DND-41 (cell line): ENCODE measurements at places on chromosomes 7 and 10.

GRCh38 chr7:50696810-50697582 is 85.7 kb downstream of the GRB10 start:
- DNase-seq = no peak

- no peak for DNase-seq
Observed at GRCh38 chr10:12898271-12898670, 103.2 kb downstream of the CCDC3 start.

GRCh38 chr10:34742456-34742855 is 72.6 kb downstream of the PARD3 start:
- DNase-seq = no peak

GRCh38 chr7:111532625-111533024 is 29.7 kb downstream of the IMMP2L start:
- DNase-seq = no peak

GRCh38 chr10:17655009-17655408 is 11.1 kb downstream of the STAM start:
- DNase-seq = no peak

GRCh38 chr7:142657376-142657775 is 91.9 kb upstream of the PRSS1 start:
- DNase-seq = no peak

- DNase-seq = no peak
Observed at GRCh38 chr10:121975295-121976086, 474 bp upstream of the NSMCE4A start.

- DNase-seq = no peak
Observed at GRCh38 chr7:111091593-111092358, 849 bp downstream of the LRRN3 start.

DNA sequence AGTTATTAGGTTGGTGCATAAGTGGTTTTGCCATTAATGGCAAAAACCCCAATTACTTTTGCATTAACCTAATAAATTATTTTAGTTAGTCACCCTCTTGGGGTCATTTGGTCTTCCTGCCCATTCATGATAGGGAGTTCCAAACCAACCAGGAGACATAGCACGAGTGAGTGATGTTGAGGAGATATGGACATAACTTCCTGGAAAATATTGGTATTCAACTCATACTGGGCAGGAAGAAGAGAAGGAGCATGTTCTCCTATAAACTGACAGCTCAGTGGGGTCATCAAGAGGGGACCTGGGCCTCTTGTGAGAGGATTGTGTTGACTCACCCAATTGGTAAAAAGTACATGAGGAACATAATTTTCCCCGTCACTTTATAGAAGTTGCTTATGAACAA is 23.7 kb downstream of the SPAG6 start:
- no peak for DNase-seq

GRCh38 chr7:42071372-42072261 is 165.4 kb downstream of the GLI3 start:
- DNase-seq = no peak

GRCh38 chr10:129963641-129964501 is at the start of gene EBF3:
EBF3 (minus strand) TSS chr10:129964274; CDS start chr10:129963768, 506 bp downstream.
- DNase-seq = no peak

DNA sequence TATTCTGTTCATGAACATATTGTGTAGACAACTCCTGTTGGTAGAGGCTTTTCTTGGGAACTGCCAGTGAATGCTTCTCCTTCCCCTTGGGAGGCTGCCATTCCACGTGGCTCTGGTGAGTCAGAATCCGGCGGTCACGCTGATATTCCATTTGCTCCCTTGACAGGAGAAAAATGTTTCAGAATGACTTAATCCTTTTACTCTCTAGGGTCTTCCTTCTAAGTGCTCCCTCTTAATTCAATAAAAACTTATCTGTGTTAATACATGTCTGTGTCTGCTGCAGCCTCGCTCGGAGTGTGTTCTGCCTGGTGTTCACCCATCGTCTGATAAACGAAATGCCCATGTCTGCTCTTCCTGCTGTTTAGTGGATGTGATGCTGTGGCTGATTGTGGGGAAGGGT is 278.6 kb downstream of the ARHGAP12 start:
- no peak for DNase-seq

DNA sequence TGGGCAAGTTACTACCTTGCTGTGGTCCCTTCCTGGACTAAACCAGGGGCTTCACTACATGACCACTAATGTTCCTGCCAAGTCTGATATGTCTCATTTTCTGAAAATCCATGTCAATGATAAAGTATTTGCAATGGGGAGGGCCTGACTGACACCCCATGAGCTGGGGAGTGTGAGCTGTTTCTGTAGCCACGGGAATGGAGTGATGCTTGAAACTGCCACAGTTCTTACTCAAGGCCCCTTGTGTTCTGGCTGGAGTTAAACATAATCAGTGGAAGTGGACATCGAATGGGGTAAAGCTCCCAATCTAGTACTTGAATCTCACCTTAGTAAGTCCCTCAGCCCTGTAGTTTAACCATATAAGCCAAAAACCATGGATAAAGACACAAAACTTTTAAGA is 61.9 kb upstream of the PDLIM1 start:
- DNase-seq = no peak

GRCh38 chr10:5946786-5947185 is 30.6 kb downstream of the IL15RA start:
- DNase-seq = no peak

DNA sequence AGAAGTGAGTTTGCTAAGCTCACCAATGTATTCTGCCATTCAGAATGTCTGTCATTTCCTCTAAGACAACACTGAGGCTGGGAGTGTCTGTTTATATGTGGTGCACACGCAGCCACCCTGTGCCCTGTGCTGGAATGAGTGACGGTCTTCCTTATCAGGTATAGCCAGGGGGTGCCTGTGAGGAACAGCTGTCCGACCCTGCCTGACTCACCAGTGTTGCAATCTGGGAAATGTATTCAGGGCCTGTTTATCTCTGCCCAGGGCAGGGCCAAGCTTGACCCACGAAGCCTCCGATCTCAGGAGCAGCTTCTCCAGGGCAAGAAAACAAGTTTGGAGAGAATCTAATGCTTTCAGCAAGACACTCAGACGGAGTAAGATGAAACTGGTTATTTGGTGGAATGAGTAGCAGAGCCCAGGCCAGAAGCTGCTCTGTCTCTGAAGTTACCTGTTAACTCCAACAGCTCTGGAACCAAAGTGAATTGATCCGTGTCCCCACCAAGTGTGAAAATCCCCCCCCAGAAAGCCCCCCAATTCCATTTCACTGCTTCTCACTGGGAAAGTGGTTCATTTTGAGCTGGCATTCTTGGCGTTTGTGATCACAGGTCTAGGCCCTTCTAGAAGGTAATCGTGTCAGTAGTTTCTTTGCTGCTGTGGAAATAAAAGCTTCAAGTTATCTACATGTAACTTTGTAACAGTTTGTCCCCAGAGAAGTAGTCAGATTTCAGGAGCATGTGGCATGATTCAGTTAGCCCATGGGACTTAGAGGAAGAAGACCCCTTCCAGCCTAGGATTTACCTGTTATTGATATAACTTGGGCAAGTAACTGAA is 6.1 kb upstream of the UBE2H start:
- DNase-seq = no peak

DNA sequence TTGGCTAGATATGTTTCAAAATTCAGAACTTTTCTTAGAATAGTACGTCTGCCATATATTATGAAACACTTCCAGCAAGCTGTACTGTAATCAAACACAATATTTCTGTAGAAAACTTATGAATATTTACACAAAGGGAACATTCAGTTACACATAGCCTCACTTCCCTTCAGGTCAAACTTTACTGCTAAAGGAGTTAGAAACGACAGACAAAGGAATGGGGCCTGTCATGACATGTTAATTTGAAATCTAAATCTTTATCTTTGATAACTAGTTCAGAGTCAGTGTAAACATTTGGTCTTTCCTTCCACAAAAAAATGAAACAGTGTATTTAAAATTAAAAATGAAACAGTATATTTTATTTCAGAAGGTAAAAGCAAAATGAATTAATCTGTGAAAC is 1.0 kb upstream of the CROT start:
- DNase-seq = no peak

DNA sequence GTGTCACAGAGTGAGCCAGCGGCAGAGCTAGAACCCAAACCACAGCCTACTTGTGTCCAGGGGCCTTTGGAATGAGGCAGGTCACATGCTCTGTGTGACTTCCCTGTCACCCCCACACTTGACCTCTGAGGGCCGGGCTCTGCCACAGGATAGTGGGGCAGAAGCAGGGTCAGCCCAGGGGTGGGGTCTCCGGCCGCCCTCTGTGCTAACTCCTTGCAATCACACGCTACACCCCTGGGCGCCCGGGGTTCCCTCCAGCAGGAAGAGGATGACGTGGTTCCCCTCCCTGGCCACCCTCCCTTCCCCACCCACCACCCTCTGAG is 19.8 kb downstream of the TECPR1 start:
- DNase-seq = no peak

DNA sequence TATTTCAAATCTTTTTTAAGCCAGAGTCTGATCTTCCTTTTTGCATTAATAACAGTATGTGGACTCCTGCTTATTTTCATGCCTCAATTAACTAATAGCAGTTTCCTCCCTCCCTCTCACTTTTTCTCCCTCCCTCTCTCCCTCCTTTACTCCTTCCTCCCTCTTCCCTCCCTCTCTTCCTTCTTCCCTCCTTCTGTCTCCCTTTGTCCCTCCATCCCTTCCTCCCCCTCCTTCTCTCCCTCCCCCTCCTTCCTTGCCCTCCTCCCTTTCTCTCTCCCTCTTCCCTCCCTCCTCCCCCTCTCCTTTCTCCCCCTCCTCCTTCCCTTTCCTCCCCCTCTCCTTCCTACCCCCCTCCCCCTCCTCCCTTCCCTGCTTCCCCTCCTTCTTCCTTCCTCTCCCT is 2.0 kb downstream of the ZCWPW1 start:
- no peak for DNase-seq

DNA sequence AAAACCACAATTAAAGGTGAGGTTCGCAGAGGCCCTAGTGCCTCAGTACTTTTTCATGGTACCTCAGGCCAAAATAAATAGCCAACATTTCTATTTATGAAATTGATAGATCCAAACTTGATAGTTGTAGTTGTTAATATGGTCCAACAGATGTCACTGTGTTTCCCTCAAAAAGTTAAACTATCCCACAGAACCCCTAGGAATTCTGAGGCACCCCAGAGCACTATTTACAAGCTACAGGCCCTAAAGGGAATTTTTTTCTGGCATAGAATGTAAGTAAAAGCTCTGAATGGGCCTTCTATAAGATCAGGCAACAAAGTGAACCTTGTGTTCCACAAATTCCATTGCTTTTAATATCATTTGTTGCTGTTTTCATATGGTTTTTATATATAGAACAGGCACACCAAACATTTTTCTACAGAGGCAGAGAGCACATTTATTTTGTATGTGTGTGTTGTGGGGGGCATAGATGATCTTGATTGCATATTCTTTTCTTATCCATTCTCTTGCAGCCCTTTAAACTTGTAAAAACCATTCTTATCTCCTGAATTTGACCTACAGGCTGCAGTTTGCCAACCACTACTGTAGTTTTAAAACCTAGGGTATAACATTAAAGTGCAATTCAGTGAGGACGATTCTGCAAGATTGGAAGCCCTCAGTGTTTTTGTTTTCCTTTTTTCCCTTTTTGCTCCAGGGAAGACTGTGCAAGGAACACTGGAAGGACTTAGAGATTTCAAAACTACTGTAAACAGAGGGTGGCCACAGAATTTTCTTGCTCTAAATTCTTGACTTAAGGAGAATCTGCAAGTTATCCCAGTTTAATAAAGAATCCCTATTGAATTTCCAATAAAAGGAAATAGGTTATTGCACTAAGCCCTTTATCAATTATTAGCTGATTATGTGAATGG is 3.5 kb upstream of the ARL4A start:
- no peak for DNase-seq

- no peak for DNase-seq
Observed at GRCh38 chr7:39574673-39575349, 8.6 kb downstream of the YAE1 start.

DNA sequence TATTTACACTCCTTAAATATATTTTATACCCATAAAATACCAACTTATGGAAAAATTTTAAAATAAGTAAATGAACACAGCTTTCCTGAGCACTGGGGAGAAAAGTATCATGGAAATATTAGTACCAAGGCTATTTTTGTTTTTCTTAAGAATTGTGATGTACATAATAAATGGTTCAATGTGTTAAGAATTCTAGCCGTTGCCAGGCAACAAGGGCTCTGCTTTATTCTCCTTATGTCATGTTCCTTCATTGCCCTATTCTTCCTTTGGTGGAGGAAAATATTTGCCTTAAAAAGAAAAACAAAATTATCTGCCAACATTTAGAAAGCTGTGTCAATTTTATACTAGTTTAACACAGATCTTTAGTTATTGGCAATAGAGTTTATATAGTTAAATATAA is 2.6 kb upstream of the ZPBP start:
- DNase-seq = no peak

- DNase-seq = no peak
Observed at GRCh38 chr10:80104066-80104926, 25.8 kb downstream of the TMEM254 start.

DNA sequence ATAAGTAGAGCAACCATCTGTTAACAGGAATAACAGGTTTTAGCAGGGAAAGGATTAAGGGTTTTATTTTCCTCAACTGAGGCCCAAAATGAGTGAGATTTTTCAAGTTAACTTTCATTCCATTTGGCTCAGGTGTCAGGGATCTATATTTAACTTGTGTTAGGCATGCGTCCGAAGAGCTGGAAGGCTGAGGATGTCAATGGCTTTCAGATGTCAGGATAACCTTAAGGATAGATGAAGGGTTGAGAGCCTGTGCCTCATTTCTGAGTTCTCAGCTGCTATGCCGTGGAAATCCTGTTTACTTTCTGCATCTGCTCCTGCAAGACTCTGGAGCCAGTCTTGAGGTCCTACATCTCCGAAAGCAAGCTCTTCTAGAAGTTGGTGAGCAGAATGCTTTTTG is 36.4 kb upstream of the CD36 start:
- no peak for DNase-seq

DNA sequence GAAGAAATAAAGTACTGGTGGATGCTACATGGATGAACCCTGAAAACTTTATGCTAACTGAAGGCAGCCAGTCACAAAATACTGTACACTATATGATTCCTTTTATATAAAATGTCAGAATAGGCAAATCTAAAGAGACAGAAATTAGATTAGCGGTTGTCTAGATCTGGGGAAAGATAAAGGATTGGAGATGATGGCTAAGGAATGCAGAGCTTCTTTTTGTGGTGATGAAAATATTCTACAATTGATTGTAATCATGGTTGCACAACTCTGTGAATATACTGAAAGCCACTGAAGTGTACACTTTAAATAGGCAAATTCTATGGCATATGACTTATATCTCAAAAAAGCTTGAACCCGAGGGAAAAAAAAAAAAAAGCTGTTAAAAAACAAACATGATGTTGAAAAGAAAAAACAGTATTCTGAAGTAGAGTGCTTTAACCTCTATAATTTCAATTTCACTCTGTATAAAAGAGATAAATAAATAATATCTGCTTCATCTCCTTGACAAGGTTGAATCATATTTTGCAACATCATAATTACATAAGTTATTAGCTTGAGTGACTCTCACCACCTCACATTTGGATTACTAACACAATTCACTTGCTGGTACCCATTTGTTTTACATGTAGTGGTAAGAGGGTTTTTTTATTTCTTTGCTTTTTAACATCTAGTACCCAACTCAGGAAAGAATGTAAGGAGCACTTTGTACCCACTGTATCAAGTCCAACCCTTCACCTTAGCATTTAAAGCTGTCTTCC is 2.8 kb upstream of the GNAI1 start:
- DNase-seq = no peak
